ENCODE measurements at places on chromosomes 3 and 15.

- DNase-seq = no peak
These were observed 756 bp upstream of the RMDN3 start for GRCh38 chr15:40755812-40756208.

GRCh38 chr3:16033889-16034687 lies 140.4 kb upstream of the GALNT15 start:
- no peak for DNase-seq

GRCh38 chr15:98967096-98967495 lies 40.5 kb downstream of the PGPEP1L start:
- no peak for DNase-seq

GRCh38 chr3:108024146-108024850 lies 66.5 kb downstream of the CD47 start:
- DNase-seq = no peak

GRCh38 chr3:23760325-23760724 lies 45.4 kb upstream of the UBE2E1 start:
- no peak for DNase-seq

- no peak for DNase-seq
These were observed 543.4 kb downstream of the GBE1 start for GRCh38 chr3:81218023-81218422.

DNA sequence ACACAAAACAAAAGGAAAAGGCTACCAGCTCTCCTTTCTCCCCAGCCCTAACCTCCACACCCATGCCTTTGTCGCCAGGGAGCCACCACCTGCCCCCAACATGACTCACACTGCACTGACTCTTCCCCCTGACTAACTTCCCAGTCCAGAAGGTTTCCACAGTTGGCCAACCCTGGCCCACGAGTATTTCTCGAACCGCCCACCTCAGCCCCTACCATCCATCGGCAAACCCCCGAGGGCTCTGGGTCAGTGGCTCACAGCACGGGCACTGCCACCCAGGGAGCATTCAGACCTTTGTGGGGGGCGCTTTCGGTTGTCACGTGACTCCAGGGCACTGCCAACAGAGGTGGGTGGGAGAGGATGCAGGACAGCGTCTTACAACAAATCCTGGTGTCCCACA lies 152.3 kb downstream of the LRRC28 start:
- DNase-seq = no peak

DNA sequence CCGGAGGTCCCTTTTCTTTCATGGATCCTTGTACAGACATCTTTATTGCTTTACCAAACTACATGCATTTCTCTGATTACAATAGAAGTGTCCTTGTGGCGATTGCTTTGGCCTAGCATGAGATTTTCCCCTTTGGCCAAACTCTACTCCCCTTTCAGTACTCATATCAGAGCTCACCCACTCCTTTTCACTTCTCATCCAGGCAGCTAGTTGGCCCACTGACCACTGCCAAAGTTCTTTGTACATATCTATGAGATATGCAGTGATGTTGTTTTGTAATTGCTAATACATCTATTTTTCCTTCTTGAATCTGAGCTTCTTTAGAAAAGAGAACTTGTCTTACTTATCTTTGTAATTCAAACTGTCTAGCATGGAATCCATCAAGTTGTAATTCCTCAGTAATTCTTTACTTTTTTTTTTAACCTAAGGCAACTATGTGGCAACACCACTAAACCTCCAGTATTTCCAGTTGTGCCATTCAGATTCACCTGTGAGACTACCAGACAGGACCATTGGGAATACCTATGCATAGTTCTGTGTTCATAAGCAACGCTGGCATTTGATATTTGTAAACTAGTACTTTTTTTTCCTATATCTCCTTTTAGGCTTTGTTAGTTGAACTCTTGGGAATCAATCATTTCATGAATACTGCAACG lies 39.2 kb downstream of the AADACL2 start:
- DNase-seq = no peak

- DNase-seq = no peak
These were observed 277.6 kb upstream of the CFAP20DC start for GRCh38 chr3:59327376-59327808.

- DNase-seq = no peak
These were observed 153.4 kb upstream of the UMPS start for GRCh38 chr3:124576565-124577493.

GRCh38 chr15:61815356-61816083 lies 244.7 kb downstream of the VPS13C start:
- DNase-seq = no peak

DNA sequence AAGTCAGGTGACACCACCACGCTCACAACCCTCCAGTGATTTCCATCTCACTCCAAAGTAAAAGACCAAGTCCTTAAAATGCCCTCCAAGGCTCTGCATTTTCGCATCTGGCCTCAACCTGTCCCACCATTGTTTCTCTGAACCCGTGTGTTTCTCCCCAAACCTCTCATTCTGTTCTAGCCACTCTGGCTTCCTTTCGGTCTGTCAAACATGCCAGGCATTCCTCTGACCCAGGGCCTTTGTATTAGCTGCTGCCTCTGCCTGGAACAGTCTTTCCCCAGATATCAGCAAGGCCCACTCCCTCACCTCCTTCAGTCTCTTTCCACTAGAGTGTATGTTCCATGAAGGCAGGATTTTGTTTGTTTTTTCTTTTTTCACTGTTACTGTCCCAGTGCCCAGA lies 16.0 kb downstream of the MAP2K5 start:
- no peak for DNase-seq

- DNase-seq = no peak
These were observed 23.9 kb upstream of the TPM1 start for GRCh38 chr15:63018639-63019038.
